ENCODE measurements at places on chromosomes 13 and 19.

DNA sequence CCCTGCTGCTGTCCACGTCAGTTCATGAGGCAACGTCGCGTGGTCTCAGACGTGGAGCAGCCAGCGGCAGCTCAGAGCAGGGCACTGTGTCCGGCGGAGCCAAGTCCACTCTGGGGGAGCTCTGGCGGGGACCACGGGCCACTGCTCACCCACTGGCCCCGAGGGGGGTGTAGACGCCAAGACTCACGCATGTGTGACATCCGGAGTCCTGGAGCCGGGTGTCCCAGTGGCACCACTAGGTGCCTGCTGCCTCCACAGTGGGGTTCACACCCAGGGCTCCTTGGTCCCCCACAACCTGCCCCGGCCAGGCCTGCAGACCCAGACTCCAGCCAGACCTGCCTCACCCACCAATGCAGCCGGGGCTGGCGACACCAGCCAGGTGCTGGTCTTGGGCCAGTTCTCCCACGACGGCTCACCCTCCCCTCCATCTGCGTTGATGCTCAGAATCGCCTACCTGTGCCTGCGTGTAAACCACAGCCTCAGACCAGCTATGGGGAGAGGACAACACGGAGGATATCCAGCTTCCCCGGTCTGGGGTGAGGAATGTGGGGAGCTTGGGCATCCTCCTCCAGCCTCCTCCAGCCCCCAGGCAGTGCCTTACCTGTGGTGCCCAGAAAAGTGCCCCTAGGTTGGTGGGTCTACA is 6.6 kb downstream of the FSTL3 start:
- DNase-seq: no peak

GRCh38 chr13:34179481-34179880 is 361.5 kb downstream of the RFC3 start:
- no peak for DNase-seq

DNA sequence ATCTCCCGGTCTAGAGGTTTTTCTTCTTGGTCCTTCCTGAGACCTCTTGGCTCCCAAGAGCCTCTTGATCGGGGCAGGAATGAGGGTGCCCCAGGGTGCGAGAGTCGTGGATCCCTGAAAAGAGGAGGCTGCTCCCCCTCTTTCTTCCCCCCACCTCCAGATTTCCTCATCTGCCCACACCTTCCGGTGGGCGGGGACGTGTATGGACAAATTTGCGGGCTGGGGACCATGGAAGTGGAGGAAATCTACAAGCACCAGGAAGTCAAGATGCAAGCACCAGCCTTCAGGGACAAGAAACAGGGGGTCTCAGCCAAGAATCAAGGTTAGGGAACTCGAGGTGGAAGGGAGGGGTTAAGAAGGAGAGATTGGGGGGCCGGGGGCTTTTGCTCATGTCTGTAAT is at the start of gene MCEMP1:
MCEMP1 (plus strand) TSS at position 237 of the 400 bp plus-strand sequence; CDS start at position 268, 31 bp downstream.
- no peak for DNase-seq

GRCh38 chr13:106499896-106500295 is 35.6 kb downstream of the EFNB2 start:
- DNase-seq: no peak

GRCh38 chr13:23995283-23996073 is 98.2 kb upstream of the C1QTNF9B start:
- no peak for DNase-seq

DNA sequence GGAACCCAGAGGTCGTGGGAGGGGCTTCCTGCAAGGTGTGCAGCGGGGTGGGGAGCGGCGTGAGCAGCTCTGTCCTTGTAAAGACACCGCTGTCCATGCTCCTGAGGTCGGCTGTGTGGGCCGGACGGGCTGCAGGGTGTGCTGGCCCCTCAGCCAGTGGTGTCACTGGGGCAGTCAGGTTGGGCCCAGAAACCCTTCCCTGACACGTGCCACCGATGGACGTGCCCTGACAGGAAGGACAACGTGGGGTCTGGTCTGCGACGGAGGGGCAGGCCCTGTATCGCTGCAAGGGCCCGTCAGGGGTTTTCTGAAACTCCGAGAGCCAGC is 4.2 kb upstream of the RPS15 start:
- DNase-seq: no peak

DNA sequence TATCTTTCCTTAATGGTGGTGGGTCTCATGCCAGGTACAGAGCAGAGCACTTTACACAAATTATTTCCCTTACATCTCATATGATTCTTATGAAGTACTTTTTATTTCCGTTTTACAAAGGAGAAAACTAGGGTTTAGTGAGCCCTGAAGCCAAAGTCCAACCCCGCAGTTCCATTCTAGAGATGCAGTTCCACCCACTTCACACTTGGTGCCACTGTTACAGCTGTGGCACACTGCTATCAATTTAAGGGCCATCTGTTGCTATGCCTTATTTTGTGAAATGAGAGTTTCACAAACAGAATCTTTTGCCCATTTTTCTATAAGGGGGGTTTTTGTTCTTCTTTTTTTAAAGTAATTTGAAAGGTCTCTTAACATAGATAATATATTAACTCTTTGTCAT is 12.9 kb downstream of the MIPEP start:
- no peak for DNase-seq

DNA sequence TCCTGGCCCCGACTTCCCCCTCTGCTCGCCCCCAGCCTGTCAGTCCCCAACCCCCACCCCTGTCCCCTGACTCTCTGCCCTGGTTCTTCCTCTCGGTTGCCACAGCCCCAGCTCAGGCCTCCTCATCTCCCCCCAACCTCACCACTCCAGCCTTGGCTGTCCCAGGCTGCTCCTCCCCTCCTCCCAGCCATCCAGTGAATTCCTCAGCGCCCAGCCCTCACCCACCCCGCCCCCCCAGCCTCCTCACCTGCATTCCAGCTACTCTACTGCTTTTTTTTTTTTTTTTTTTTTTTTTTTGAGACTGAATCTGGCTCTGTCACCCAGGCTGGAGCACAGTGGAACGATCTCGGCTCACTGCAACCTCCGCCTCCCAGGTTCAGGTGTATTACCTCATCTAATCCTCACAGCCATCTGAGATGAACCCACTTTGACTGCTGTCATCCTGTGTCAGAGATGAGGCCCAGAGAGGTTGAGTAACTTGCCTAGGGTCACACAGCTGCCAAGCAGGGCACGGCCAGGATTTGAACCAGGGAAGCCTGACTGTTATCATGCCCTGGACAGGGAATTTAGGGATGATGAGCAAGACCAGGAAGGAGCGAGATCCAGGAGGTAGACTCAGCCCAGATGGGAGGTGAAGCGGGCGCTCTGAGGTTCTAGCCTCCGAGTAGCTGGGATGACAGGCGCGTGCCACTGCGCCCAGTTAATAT is 2.6 kb downstream of the SULT2B1 start:
- DNase-seq: no peak

Measured in BJ (cell line).